ENCODE measurements at places on chromosomes 1 and 21. TPM values are rescaled to one million over a fixed set of nuclear protein-coding genes. Genes with fewer than 3 reads are reported as not detected.

DNA sequence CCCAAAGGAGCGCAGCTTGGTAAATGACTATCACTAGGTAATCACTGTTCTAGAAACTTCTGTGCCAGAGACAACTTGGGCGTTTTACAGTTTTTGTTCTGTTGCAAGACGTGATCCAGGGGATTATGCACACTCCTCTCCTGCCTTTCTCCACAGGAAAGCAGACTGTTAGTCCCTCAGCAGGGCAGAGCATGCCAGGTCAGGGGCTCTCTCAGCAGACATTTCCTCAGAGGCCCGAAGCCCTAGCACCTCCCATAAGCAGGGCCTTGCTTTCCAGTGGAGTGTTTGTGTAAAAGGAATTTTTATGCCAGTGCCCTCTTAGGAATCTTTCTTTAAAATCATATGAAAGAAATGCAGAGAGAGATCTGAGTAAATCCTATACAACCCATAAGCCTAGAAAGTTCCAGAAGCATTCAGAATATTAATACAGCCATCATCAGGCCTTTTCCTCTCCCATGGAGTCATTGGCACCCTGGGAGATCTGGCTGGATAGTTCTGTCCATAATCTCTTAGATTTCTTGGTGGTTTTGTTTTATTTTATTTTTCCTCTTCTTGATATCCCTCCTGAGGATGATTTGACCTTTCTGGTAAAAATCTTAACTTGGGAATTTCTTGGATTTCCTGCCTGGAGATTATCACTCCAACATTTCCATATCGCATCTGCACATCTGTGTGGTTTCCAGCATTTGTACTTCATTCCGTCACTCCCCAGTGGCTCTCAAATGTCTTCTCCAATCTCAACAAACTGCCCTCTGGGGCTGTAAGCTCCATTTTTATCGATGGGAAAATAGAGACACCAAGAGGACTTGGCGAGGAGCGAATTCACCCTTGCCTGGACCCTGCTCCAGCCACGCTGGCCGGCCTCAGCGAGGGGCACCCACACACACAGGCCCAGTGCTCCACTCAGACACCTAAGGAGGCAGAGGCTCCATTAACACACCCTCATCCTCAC, 116.1 kb downstream of the PSMG1 start:
- no peaks in the 10 kb centered on the region for H3K36me3 ChIP-seq
- no peak overlapping the region for H3K4me3 ChIP-seq
- H3K27me3 ChIP-seq = no peaks in the 10 kb centered on the region
- no peaks in the 10 kb centered on the region for H3K4me1 ChIP-seq

GRCh38 chr1:54250670-54251069, 50.7 kb downstream of the MRPL37 start:
- no peak for DNase-seq
- H3K4me3 ChIP-seq = no peak overlapping the region
- no peak overlapping the region for H3K27ac ChIP-seq
- H3K4me1 ChIP-seq = peaks cover 29% of the 10 kb centered on the region

- no peaks in the 10 kb centered on the region for H3K27me3 ChIP-seq
- no peak overlapping the region for H3K27ac ChIP-seq
- DNase-seq = no peak
- no peak overlapping the region for H3K4me3 ChIP-seq
Measured at GRCh38 chr1:48571303-48571987, 99.4 kb upstream of the SPATA6 start.

DNA sequence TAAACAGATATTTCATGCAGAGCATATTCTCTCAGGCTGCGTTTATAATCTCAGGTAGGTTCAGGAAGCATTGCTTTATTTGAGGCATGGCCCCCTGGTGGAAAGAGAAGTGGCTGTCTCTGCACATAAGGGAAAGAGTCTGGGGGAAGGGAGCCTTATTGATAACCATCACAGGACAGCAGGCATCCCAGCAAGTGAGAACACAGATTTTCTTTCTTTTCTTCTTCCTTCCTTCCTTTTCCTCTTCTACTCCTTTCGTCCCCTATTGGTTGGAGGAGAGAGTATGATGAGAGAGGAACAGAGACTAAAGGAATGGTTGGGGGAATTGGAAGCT, 21.9 kb downstream of the TSNAX start:
- H3K27ac ChIP-seq = no peak overlapping the region
- peaks cover 6% of the 10 kb centered on the region for H3K4me1 ChIP-seq
- no peak overlapping the region for H3K4me3 ChIP-seq
- H3K36me3 ChIP-seq = peaks cover 14% of the 10 kb centered on the region

GRCh38 chr1:17847111-17847510, 92.0 kb downstream of the ACTL8 start:
- H3K27ac ChIP-seq = no peak overlapping the region
- DNase-seq = no peak
- H3K4me1 ChIP-seq = no peaks in the 10 kb centered on the region

GRCh38 chr1:94660994-94661393, 119.4 kb upstream of the F3 start:
- no peak for DNase-seq
- H3K36me3 ChIP-seq = no peaks in the 10 kb centered on the region
- H3K4me3 ChIP-seq = no peak overlapping the region
- no peaks in the 10 kb centered on the region for H3K27me3 ChIP-seq
- H3K4me1 ChIP-seq = peaks cover 6% of the 10 kb centered on the region

- no peak for DNase-seq
- H3K36me3 ChIP-seq = peaks cover 6% of the 10 kb centered on the region
- H3K27me3 ChIP-seq = no peaks in the 10 kb centered on the region
- no peak overlapping the region for H3K27ac ChIP-seq
- no peak overlapping the region for H3K4me3 ChIP-seq
- peaks cover 5% of the 10 kb centered on the region for H3K4me1 ChIP-seq
Measured at GRCh38 chr1:180918519-180918918, 5.8 kb downstream of the KIAA1614 start.

GRCh38 chr1:164630626-164631396, 71.8 kb downstream of the PBX1 start:
- DNase-seq = no peak
- H3K27me3 ChIP-seq = no peaks in the 10 kb centered on the region
- H3K4me3 ChIP-seq = no peak overlapping the region
- H3K36me3 ChIP-seq = no peaks in the 10 kb centered on the region
- peaks cover 40% of the 10 kb centered on the region for H3K4me1 ChIP-seq

Gene GPR157
- 21.1 TPM for total RNA-seq

Gene RIPK4
- not detected for total RNA-seq

Gene FNDC10
- 3.8 TPM for total RNA-seq

Gene HCN3
- total RNA-seq = 0.91 TPM

Gene C1orf146
- not detected for total RNA-seq

Gene ITPKB
- total RNA-seq = 15.6 TPM

All from heart left ventricle (tissue), 16 donors.